ENCODE measurements at places on chromosomes 3 and 15.

DNA sequence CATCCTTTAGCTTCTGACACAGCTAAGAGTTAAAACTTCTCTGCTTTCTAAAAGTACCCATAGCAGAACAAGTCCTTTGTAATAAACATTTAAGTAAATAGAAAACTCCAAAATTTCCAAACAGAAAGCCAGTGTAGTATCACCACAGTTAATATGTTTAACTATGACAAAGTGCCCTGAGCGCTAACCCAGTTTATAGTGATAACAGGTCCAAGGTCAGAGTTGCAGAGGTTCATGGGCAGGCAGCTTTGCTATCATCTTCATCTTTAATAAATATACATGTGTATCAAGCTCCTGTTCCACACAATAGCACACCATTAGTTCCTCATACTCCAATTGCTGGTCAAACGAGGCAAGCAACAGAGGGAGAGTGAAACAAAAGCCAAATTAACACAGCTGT lies 12.4 kb upstream of the TOP2B start:
- no peak for DNase-seq

DNA sequence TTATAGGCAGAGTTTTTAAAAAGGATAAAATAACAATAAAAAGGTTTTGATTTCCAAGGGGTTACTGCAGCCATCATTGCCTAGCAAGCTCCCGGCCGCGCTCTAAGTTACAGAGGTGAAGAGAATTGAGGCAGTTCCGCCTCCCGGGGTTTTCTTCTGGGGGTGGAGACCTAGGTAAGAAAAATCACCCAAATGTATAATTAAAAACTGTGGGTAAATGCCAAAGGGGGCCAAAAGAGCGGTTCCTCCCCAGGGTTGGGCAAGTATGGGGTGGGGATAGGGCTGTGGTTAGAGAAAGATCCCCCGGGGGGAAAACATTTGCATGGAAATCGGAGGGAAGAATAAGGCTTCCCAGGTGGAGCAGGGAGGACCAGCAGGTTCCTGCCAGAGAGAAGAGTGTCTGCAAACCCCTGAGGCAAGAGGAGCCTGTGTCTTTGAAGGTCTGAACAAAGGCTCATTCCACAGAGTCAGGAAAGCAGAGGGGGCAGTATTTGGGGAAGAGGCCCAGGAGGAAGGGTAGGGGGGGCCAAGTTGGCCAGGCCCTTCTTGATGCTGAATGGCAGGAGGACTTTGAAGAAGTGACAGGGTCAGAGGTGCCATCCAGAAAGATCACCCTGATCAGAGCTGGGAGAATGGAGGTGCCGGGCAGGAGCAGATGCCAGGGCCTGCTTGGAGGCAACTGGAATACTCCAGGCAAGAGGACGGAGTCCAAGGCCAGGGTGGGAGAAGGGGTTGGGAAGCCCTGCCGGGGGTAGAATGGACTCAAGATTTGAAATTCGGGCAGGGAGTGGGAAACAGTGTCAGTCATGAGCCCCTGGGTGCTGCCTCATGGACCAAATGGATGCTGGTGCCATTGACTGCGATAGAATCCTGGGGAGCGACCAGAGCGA lies 152.9 kb upstream of the RGMA start:
- DNase-seq, result no peak

- no peak for DNase-seq
Observed at GRCh38 chr3:41224120-41224806, 25.0 kb downstream of the CTNNB1 start.

GRCh38 chr3:73504239-73504638 lies 120.5 kb downstream of the PDZRN3 start:
- DNase-seq, result no peak

- no peak for DNase-seq
Observed at GRCh38 chr15:60704717-60705116, 225.8 kb upstream of the ICE2 start.

- no peak for DNase-seq
Observed at GRCh38 chr3:122576174-122576940, 1.1 kb upstream of the PARP15 start.

DNA sequence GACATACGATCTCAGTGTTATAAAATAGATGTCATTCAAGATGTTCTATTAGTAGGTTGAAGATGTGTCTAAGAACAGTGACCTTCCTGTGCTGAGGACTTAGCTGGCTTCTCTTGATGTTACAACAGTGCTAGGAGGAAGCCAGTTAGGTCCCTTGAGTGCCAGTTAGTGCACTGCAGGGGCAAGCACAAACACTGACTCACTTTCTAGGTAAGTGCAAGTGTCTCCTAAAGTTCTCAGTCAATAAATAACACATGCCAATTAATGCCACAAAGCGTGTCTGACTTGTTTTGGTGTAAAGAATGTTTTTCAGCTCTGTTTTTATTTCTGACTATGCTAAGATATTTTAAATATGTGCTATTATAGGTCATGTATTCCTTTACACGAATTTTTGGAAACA lies 211.8 kb downstream of the NAALADL2 start:
- no peak for DNase-seq

- no peak for DNase-seq
Observed at GRCh38 chr15:91864664-91865063, 11.2 kb downstream of the SLCO3A1 start.

DNA sequence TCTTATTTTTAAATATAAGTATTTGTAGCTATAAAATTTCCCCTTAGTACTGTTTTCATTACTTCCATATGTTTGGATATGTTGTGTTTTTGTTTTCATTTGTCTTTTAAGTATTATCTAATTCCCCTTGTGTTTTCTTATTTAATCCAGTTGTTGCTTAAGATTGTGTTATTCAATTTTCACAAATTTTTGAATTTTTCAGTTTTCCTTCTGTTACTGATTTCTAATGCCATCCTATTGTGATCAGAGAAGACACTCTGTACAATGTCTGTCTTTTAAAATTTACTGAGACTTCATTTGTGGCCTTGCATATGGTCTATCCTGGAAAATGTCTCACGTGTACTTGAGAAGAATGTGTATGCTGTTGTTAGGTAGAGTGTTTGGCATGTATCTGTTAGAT lies 795.6 kb upstream of the CFAP20DC start:
- DNase-seq, result no peak

GRCh38 chr3:76264911-76265310 lies 479.6 kb upstream of the ZNF717 start:
- DNase-seq, result no peak

- DNase-seq, result no peak
Observed at GRCh38 chr3:89565098-89565497, 457.7 kb downstream of the EPHA3 start.

DNA sequence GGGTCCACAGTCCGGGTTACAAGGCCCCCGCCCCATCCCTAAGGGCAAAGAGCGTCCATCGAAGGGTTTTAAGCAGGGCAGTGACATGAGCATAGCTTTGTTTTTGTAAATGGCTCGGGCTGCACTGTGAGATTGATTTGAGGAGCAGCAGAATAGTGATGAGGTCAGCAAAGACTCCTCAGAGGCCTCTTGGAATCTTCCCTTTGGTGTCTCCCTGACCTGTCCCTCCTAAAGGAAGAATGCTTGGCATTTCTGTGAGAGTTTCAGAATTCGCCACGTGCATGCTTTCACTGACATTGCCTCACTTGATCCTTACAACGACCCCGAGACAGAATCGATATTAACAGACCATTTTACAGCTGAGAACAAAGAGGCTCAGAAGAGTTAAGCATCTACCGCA lies 20.3 kb downstream of the LAMP3 start:
- no peak for DNase-seq

DNA sequence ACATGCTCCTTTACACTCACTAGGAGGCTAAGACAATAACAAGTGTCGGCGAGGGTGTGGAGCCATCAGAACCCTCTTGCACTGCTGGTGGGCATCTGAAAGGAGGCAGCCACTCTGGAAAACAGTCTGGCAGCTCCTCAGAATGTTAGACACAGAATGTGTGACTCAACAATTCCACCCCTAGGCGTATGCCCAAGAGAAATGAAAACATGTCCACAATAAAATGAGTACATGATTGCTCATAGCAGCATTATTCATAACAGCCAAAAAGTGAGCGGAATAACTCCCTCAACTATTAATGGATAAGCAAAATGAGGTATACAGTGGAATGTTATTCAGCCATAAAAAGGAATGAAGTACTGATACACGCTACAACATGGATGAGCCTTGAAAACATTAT lies 57.8 kb downstream of the WNT7A start:
- DNase-seq, result no peak

DNA sequence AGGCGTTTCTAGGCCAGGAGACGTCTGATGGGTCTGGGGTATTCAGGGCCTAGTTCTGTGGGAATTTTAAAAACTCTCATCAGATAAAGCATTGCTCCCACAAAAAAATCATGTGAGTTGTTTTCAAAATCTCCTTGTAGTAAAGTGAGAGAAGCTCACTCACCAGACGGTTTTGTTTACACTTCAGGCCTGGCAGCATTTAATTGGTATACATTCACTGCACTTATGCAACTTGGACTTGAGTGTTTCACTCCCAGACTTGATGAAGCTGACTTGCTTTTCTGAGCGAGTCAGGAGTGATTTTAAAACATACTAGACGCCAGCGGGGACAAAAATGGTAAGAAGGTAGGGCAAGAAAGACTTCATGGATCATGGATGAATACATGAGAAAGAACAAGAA lies 75.2 kb downstream of the SLCO3A1 start:
- no peak for DNase-seq

DNA sequence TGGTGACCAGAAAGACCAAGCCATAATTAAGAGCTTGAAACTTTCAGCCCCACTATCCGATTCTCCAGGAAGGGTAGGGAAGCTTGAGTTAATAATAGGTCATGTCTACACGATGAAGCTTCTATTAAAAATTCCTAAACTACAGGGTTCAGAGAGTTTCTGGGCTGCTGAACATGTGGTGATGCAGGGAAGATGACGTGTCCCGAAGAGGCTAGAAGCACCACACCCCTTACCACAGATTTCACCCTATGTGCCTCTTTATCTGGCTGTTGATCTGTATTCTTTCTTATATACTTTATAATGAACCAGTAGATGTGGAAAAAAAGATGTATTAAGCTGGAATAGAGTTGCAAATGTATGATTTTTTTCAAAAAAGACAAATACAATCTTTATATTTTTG lies 473.4 kb downstream of the NLGN1 start:
- DNase-seq, result no peak

DNA sequence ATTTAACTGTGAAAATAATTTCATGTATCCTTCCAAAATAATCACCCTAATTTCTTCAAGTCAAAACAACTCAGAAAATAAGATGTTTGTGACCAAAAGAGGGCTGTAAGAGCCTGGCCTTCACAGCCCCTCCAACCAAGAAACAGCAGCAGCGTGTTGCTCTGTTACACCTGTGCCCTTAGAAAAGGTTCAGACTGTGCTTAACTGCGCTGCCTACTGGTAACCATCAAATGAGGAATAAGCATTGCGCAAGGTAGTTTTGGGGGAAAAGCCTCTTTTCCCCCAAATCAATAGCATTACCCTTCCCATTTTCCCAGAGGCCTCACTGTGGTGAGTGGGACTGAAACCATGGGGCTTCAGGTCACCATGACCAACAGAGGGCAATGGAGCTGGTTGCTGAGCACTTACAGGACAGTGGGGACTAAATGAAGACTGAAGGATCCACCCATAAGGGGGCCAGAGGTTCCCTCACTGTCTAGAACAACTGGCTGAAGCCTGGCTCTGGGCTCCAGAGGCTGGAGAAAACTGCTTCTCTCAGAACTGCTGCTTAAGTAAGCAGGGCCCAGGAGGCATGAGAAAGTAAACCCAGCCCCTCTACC lies 110.7 kb downstream of the PLCH1 start:
- DNase-seq, result no peak

DNA sequence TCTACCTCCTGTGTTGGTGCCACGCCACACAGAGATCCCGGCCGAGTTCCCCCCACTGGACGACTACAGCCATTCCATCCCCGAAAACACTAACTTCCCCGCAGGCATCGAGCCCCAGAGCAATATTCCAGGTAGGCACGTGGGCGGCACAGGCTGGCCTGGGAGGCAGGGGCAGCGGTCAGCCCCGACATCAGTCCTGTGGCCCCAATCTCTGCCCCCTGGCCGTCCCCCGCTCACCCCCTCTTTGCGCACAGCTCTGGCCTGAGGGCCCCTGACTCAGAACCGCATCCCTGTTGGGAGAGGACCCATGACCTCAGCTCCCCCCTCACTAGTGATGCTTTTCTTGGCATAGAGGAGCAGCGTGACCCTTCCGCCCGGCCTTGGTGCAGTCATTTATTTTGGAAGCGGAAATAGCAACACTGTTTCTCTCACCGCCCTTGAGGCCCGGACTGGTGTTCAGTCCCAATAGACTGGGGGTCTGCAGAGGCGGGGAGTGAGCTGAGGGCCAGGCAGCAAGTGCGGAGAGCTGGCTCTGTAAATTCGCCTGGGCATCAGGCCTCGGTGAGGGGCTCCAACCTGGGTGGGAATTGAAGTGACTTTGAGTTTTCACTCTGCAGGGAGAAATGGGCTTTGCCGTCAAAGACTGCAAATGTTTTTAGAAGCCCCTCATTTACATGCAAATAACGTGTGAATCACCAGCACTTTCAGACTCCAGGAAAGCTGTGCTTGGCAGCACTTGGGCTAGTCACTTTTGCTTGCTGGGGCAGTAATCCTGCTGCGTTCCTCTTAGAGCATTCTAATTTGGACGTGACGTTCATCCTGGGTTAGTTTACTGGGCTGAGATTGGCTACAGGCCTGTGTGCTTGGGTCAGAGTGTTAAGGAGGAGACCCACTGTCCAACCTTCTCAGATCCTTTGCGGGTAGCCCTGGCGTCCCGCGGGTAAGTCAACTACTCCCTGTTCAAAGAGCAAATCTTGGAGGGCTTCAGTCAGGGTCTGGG lies 88.9 kb downstream of the AAGAB start:
- peak; percentile 17 for DNase-seq

DNA sequence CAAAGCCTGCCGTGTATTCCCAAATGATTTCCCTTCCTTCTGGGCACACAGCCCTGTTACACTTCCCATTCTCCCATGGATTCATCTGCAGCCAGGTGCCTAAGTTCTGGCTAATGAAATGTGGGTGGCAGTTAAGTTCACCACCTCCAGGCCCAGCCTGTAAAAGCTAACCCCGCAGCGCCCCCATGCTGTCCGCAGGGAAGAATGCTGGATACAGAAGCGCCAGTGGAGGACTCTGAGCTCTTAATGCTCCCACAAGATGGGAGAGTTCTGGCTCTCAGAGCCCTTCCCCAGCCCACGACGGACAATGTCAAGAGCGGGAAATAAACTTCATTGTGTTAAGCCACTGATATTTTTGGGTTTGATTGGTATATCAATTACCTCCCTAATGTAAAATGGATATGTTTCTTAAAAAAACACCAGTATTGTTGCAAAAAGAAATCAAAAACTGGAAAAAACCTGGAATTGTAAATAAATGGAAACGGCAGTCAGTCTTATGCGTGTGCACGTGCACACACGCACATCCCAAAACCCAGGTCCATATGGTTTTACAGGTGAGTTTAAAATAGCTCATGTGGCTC lies 37.7 kb upstream of the FGD5 start:
- no peak for DNase-seq

GRCh38 chr3:54604495-54604894 lies 323.4 kb downstream of the LRTM1 start:
- DNase-seq, result no peak

Measured in nucleus accumbens (tissue), 56 donors.